ENCODE measurements at places on chromosomes 16 and 17. TPM values are rescaled to one million over a fixed set of nuclear protein-coding genes. Genes with fewer than 3 reads are reported as not detected.

- no peak for DNase-seq
Observed at GRCh38 chr16:23863511-23864422, 28.0 kb downstream of the PRKCB start.

DNA sequence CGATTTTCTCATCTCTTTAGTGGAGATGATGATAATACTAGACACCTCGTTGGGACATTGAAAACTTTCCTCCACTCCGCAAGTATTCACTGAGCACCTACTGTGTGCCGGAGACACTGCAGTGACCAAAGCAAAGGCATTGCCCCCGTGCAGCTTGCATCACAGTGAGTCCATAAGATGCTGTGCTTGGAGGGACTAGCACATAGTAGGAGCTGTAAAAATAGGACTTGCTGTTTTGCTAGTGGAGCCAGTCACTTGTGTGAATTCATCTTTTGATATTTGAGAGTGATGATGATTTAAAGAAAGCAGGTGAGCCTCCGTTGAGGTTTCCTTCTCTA is 5.3 kb upstream of the MAP2K3 start:
- DNase-seq, result no peak

TEKT3 gene
- 0.64 TPM for total RNA-seq

DNA sequence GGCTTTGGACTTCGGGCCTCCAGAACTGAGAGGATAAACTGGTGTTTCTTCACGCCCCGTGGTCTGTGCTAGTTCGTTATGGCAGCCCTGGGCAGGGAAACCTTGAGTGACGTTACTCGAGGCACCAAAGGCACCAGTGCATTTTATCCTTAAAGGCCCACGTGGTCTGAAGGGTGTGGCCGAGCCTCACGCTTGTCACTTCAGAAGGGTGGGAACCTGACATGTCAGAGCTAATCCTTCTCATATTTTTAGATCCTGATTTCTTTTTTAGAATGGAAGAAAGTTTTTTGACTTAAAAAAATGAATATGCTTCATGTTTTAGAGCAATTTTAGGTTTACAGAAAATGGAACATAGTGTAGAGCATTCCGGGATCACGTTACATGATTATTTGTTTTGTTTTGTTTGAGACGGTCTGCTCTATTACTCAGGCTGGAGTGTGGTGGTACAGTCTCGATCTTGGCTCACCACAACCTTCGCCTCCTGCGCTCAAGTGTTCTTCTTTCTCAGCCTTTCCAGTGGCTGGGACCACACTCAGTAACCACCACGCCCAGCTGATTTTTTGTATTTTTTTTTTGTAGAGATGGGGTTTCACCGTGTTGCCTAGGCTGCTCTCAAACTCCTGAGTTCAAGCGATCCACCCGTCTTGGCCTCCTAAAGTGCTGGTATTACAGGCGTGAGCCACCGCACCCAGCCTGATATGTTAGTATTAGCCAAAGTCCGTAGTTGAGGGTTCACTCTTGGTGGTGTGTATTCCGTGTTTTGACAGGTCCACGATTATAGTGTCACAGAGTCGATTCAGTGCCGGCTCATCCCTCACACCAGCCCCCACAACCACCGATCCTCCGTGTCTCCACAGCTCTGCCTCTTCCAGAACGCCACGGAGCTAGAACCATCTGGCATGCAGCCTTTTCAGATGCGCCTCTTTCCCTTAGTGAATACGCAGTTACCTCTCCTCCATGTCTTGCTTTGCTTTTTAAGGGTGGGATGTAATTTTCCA is 47.9 kb downstream of the RAB11FIP3 start:
- DNase-seq, result no peak

DNA sequence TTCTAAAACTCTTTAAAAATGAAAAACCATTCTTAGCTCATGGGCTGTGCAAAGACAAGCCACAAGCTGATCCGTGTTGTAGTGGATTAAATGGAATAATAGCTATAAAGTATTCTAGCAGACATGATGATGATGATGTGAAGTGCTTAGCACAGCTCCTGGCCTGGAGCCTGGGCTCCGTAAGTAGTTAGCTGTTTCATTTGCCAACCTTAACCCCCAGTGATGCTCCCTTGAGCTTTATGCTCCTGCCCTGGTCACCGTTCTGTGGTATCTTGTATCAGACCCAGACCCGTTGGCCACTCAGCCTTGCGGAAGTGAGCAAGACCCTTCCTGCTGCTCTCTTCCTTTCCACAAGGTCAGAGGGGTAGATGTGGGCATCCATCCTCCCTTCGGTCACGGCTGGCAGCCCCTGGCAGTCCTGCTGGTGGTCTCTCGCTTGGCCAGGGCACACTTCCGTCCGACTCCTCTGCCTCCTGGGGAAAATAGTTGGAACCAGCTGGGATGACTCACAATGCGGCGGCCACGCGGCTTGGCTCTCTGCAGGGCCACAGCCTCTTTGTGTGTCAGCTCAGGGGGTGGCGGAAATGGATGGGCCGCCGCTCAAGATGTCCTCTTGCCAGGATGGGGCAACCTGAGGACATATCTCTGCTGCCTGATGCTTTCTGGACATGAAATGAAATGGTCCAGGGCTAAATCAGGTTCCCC is 79.1 kb downstream of the GPR139 start:
- DNase-seq, result no peak

DNA sequence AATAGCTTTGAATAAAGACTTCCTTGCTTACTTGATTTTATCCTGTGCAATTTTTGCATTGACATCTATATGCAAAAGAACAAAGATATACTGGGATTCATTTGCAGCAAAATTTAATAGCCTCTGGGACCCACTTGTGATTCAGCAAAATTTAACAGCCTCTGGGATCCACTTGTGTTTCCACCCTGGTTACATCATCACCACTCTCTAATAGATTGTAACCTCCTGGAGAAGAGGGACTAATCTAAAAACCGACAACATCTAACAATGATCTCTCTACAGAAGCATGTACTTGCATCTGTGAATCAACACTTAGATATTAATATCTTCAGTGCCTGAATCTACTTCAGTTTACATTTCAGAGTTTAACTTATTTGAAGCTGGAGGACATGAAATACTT is 202.0 kb upstream of the CPHXL start:
- no peak for DNase-seq

DNA sequence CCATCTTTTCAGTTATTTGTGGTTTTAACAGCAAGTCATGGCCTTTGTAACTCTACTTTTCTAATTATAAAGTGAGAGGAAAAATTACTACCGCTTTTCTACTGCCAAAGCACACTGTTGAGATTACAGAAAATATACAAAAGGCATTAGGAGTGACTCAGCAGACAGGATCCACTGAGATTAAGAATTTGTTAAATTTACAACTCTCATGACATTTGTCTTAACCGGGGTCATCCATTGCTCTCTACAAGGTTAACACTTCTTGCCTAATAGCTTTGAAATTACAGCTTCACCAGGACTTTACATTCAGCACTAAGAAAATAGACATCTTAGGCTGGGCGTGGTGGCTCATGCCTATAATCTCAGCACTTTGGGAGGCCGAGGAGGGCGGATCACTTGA is 93.4 kb downstream of the SSH2 start:
- no peak for DNase-seq

DNA sequence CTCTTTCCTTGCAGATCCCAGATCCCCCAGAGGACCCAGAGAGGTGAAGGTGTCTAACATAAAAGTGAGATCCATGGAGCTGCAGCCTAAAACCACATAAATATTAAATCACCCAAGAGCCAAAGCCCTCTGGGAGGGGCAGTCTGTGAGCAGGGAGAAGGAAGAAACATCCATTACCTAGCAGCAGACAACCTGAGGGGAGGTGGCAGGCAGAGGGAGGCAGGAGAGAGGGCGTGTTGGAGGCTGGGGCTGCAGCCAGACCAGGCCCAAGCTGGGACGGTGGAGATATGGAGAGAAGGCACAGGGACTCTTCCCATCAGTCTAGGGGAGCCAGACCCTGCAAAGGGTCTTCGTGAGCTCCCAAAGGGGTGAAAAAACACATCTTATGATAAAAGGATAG is 101.1 kb downstream of the SHISA6 start:
- DNase-seq, result no peak
